Colonic mucosa (tissue), 4 donors: ENCODE measurements at places on chromosomes 6 and 20.

DNA sequence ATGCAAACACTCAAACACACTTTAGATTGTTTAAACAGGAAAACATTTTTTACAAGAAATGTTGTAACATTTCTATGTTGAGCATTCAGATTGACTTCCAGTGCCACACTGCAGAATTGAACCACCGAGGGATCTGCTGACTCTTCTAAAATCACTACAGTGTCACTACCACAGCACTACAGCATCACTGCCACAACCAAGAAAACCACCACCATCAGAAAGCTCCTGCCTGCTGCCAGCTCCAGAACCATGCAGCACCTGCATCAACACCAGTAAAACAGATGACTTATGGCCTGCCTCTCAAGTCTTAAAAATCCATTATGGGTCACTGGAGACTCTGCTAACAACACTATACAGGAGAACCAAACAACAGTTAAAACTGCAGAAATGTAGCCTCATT lies 25.4 kb upstream of the BTN3A2 start:
- DNase-seq, result no peak

GRCh38 chr6:13098006-13098405 lies 230.3 kb downstream of the TBC1D7 start:
- no peak for DNase-seq

- no peak for DNase-seq
Observed at GRCh38 chr20:37270576-37271420, 9.2 kb upstream of the GHRH start.

GRCh38 chr6:20827798-20828197 lies 293.5 kb downstream of the CDKAL1 start:
- no peak for DNase-seq

- no peak for DNase-seq
Observed at GRCh38 chr6:166658115-166658791, 31.2 kb upstream of the RPS6KA2 start.

DNA sequence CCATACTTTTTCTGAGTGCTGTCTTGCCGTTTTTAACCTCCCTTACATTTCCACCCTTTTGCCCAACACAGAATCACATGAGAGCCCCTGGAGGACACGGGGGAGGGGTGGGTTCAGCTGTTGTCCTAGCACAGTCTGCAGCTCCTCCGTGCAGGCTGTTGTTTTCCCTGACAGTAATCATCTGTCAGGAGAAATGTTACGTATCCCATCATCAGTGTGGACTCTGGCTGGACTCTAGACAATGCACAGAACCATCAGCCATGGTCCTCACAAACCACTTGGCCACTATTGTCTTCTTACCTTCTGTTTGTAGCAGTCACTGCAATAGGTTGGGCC lies 92.1 kb downstream of the RIN2 start:
- DNase-seq, result peak; percentile 32

GRCh38 chr6:134467620-134468019 lies 149.7 kb upstream of the SGK1 start:
- no peak for DNase-seq

DNA sequence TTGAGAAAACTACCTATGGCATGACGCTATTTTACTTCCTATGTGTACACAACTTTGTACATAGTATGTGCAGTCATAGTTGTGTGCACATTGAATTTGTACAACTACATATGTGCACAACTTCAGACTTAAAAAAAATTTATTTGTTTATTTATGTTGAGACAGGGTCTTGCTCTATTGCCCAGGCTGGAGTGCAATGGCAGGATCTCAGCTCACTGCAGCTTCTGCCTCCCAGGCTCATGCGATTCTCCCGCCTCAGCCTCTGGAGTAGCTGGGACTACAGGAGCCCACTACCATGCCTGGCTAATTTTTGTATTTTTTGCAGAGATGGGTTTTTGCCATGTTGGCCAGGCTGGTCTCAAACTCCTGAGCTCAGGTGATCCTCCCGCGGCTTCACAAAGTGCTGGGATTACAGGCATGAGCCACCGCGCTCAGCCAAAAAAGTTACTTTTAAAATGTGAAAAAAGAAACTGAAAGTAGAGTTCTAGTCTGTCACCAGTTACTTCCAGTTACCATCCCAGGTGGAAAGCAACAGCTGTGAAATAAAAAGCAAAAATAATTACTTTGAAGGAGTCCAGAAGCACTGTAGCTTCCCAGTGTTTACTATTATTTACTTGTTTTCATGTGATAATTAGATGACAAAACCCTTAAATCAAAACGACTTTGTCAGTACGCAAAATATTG lies 1.7 kb upstream of the ZKSCAN8 start:
- no peak for DNase-seq

- DNase-seq, result no peak
Observed at GRCh38 chr6:152750694-152751093, at the start of gene VIP. Gene VIP (plus strand): TSS chr6:152750797. CDS start chr6:152752178, 1,381 bp downstream.

- no peak for DNase-seq
Observed at GRCh38 chr6:104540743-104541142, 319.0 kb downstream of the HACE1 start.

- DNase-seq, result no peak
Observed at GRCh38 chr20:38628580-38629470, 27.2 kb downstream of the ARHGAP40 start.

GRCh38 chr6:90062667-90063066 lies 168.4 kb downstream of the GJA10 start:
- DNase-seq, result no peak

- DNase-seq, result no peak
Observed at GRCh38 chr6:137623293-137623692, 129.1 kb upstream of the OLIG3 start.
